SJSA1 (cell line): ENCODE measurements at places on chromosomes 16 and 17. TPM values are rescaled to one million over a fixed set of nuclear protein-coding genes. Genes with fewer than 3 reads are reported as not detected.

- peak; percentile 77 for DNase-seq
Measured at GRCh38 chr16:84881702-84882521, 62.1 kb downstream of the CRISPLD2 start.

Gene PHOSPHO1
- 0.39 TPM in 1 of 2 replicates, not detected in the other for total RNA-seq

DNA sequence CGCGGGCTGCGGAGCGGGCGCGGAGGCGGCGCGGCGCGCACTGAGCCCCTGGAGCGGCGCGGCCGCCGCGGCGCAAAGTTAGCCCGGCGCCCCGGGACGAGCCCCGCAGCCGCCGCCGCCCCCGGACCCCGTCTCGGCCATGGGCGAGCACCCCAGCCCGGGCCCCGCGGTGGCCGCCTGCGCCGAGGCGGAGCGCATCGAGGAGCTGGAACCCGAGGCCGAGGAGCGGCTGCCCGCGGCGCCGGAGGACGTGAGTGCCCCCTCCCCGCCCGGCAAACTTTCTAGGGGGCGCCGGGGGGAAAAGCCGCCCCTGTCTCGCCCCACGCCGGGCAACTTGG, 388 bp downstream of the RHBDL3 start:
- no peak for DNase-seq

Gene MAP2K6
- total RNA-seq, result 1.4 and 2.1 TPM in 2 replicates

Gene CLEC18A
- total RNA-seq, result not detected in 2 replicates

Gene RUNDC1
- total RNA-seq, result 5.7 and 17.0 TPM in 2 replicates
